ENCODE measurements at places on chromosomes 3 and 15.

GRCh38 chr3:49161808-49162530 lies 4.2 kb downstream of the CCDC71 start:
- DNase-seq: no peak

DNA sequence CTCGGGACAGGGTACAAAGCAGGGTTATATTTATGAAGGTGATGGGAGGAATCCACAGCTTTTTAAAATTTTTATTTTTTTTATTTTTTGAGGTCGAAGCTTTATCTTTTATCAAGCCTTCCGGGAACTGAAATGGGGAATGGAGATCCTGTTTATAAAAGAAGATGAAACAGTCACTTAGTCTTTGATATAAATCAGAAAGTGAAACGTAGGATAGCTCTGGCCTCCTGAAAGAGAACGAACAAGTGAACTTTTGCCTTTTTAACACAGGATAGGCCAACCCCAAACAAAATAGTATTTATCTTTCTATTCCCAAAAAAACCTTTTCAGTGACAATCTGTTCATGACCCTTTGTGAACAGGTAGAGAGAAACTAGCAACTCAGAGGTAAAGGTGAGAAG lies 634.0 kb upstream of the LMCD1 start:
- DNase-seq: no peak

DNA sequence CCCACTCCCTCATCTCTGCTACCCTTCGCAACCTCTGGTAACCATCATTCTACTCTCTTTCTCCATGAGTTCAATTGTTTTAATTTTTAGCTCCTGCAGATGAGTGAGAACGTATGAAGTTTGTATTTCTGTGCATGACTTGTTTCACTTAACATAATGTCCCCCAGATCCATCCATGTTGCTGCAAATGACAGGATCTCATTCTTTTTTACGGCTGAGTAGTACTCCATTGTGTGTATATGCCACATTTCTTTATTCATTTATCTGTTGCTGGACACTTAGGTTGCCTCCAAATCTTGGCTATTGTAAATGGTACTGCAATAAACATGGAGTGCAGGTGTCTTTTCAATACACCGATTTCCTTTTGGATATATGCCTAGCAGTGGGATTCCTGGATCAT lies 12.1 kb downstream of the GALK2 start:
- DNase-seq: no peak

GRCh38 chr15:72155635-72156616 lies 37.7 kb downstream of the SENP8 start:
- DNase-seq: peak; percentile 81

DNA sequence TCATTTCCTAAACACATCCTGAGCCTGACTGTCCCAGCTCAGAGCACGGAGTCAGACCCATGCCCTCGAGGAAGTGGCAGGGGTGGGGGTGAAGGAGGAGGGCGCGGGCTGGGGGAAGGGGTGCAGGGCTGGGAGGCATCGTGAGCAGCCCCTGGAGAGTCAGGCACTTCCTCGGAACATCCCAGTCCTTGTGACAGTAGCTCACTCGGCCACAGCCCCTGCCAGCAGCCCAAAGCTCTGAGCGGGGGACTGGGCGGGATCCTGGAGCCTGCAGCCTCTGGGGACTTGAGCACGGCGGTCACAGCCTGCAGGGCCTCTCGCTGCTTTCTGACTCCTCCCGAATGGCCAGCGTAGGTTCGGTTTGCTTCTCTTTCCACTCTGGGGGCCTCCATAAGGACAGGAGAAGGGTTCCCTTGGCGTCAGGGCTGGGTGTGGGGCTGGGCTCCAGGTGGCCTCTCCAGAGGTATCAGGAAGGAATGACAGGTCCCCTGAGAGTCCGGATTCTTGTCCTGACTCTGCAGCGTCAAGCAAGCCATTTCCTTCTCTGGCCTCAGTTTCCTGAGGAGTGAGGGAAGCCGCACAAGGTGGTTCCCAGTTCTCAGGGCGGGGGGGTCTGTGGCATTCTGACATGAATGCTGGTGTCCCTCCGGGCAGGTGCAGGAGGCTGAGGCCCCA lies 20.9 kb downstream of the PSTPIP1 start:
- no peak for DNase-seq

- no peak for DNase-seq
Measured at GRCh38 chr15:100708916-100709315, 106.5 kb downstream of the ASB7 start.

DNA sequence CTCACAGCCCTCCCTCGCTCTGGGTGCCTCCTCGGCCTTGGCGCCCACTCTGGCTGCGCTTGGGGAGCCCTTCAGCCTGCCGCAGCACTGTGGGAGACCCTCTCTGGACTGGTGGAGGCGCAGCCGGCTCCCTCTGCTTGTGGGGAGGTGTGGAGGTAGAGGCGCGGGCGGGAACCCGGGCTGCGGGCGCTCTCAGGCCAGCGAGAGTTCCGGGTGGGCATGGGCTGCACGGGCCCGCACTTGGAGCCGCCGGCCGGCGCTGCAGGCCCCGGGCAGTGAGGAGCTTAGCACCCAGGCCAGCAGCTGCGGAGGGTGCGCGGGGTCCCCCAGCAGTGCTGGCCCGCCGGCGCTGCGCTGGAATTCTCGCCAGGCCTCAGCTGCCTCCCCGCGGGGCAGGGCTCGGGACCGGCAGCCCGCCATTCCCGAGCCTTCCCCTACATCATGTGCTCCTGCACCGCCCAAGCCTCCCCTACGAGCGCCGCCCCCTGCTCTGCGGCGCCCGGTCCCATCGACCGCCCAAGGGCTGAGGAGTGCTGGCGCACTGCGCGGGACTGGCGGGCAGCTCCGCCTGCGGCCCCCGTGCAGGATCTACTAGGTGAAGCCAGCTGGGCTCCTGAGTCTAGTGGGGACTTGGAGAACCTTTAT lies 46.0 kb upstream of the GSK3B start:
- no peak for DNase-seq

GRCh38 chr15:65032801-65033537 lies 3.5 kb upstream of the MTFMT start:
- no peak for DNase-seq

DNA sequence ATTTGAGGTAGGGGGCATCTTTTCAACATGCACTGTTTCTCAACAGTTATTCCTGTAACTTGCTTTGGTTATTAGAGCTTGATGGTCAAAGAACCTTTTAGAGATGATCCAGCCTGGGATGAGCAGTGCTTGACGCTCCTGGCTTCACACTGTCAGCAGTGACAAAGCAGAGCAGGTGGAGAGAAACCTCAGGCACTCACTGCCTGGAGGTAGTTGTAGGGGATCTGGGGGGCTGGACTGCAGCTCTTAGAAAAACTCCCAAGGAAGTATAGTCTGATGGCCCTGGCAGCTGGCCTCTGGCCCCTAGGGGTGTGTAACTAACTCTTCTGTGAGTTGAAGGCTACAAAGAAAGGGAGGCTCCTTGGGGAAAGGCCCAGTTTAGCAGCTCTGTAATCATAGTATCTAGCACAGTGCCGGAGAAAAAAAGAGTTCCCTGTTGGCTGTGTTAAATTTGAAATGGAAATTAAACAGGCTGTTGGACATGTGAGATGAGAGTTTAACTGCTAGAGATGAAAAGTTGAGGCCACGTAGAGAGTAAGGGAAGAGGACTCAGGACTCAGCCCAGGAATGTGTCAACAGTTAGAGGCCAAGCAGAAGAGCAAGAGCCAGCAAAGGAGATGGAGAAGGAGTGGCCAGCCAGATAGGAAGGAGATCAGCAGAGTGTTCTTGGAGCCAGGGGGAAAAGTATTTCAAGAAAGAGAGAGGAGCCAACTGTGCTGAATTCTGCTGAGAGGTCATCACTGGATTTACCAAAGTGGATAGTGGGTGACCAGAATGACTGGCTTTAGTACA lies 14.2 kb downstream of the OXNAD1 start:
- DNase-seq: no peak

- DNase-seq: no peak
Measured at GRCh38 chr3:51934139-51934850, 7.4 kb downstream of the RRP9 start.

DNA sequence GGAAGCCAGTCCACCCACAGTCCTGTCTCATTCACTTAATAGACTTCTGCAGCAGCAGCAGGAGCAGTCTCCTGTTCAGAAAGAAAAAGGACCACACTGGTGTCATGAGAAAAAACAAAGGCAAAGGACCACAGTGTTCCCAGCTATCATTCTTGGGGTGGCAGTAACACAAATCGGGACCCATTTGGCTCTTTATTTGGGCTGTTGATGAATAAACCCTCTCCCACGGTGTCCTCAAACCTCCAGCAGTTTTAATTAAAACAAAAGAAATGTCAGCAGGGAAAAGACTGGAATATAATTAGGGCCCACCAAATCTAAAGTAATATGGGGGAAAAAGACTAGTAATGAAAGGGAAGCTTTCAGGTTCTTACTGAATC lies 210.5 kb upstream of the SLC2A2 start:
- DNase-seq: no peak

- no peak for DNase-seq
Measured at GRCh38 chr3:187685948-187686347, 15.8 kb upstream of the SST start.

DNA sequence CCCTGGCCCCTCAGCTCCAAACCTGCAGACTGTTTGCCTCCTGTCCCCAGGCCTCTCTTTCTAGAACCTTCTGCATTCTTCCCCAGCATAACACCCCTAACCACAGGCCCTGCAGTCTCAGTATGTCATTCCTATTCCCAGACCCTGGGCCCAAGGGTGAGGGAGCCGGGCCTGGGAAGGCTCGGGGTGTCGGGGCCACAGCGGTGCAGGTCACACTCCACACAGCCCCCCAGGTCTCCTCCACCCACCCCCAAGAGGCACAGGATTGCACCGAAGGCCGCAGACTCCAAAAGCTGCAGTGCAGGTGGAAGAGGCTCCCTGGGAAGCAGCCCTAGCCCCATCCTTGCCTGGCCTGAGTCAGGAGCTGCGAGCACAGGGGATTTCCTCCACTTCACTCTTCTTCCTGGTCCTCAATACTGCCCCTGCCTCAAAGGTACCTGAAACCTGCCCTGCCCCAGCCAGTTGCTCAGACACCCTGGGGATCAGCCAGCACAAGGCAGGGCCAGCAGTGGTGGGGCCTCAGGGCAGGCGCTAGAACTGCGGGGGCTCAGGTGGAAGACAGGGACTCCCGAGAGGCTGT lies 31.1 kb downstream of the TNK2 start:
- no peak for DNase-seq

DNA sequence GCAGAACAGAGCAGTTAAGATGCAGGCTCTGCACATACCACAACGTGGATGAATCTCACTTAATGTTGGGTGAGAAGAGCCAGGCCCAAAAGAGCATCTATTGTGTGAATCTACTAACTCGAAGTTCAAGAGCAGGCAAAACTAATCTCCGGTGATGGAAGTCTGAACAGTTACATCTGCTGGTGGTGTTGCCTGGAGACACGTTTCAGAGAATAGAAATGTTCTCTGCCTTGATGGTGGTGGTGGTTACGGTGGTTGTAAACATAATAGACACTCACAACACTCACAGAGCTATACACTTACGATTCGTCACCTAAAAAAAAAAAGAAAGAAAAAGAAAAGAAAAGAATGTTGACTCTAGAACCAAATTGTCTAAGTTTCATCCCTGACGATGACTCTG lies 86.8 kb downstream of the LIPC start:
- DNase-seq: no peak

GRCh38 chr15:88776646-88777045 lies 26.6 kb upstream of the ACAN start:
- DNase-seq: no peak

DNA sequence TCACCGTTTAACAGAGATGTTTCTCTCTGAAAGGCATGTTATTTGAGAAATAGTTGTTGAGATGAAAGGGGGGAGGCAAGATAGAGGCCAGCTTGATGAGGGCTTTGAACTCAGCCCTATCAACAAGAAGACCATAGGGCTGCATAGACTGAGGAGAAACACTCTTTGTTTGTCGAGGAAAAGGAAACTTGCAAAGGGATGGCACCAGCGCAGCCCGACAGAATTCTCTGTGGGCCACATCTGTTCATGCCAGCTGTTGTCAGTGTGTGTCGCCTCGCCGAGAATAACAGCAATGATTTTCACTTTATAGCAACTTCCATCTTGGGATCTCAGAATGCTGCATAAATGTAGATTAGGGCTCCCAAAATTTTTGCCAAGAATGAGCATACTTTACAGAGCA lies 478.3 kb upstream of the TPRG1 start:
- no peak for DNase-seq

GRCh38 chr15:63918317-63918672 lies 84.5 kb upstream of the HERC1 start:
- no peak for DNase-seq

GRCh38 chr15:27677951-27678350 lies 421.2 kb downstream of the OCA2 start:
- no peak for DNase-seq

- DNase-seq: no peak
Measured at GRCh38 chr3:127585163-127585812, 5.2 kb downstream of the TPRA1 start.

DNA sequence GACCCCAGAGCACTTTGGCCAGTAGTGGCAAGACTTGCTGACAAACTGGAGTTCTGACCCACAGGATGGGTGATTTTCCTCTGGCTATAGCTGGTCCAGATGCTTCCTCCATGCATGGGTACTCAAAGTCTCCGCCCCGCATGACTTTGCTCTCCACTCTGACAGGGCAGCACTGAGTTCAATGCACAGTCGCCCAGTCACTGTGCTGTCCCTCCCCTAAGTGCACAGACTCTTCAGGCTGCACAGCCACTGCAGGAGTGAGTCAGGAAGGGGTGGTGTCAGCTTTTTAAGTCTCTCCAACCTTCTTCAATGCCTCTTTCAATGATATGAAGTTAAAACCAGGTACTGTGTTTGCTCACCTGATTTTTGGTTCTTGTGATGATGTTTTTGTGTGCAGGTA lies 17.8 kb downstream of the TEX9 start:
- DNase-seq: no peak

DNA sequence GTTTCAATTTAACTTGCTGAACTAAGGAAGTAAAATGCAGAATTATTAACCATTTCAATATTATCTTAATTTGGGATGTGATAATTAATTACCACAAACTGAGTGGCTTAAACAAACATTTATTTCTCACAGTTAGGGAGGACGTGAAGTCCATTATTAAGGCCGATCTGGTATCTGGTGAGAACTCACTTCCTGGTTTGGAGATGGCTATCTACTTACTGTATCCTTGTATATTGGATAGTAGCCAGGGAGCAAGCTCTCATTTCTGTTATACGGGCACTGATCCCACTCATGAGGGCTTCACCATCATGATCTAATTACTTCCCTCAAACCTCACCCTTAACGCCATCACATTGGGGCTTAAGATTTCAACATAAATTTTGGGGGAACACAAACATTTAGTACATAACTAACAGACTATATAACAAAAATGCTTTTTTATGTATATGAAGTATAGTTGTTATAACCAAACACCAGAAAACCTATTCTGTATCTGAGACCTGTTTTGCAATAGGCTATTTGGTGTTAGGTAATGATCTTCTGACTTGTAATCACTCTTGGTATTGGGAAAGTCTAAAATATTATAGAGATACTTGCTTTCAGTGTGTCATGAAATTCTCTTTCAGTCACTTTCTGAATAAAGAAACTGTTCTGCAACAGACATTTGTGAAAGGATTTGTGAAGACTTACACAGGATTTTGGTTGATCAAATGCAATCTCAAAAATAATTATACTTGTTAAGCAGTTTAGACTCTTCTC lies 4.7 kb upstream of the KPNA4 start:
- no peak for DNase-seq

GRCh38 chr15:94421706-94422105 lies 190.3 kb downstream of the MCTP2 start:
- DNase-seq: no peak
